ENCODE measurements at places on chromosomes 1 and 21.

DNA sequence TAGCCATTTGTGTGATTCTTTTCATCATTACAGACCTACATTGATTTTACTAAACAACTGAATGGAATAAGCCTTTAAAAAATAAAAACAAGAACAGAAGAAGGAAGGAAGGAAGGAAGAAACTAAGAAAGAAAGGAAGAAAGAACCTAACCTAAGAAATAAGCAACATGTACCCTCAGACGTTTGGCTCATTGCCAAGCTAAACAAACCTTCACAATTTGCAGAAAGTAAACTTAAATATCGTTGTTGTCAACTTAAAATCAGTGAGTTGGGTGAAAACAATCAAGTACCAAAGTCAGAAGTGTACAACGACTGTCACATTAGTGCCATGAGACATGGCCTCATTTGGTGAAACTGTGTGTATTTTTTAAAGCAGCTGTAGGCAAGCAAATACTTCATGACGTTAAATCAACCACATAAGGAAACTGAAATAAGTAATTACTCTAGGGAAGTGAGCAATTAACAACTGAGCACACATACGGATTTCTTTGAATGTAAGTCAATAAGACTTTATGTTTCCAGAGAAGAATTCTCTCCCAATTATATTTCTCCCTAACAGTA lies 313.1 kb upstream of the TMPRSS15 start:
- DNase-seq = no peak

DNA sequence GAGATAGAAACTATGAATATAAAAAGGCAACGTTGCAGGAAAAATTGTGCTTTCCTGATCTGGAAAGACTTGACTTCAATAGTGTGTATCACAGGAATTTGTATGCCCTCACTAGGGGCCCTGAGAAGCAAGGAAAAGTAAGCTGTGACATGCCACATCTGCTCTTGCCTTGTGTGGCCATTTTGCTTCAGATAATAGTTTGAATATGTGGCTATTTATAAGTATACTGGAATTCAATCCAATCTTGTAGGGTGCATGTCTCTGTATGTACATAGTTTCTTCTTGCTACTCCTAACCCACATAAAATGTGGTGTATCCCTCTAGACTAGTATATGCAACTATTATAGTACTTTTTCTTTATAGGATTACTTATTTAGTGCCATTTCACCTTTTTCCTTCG lies 31.1 kb upstream of the SCYL3 start:
- no peak for DNase-seq

- no peak for DNase-seq
These were observed 51.5 kb downstream of the SYT14 start for GRCh38 chr1:209989525-209989924.

DNA sequence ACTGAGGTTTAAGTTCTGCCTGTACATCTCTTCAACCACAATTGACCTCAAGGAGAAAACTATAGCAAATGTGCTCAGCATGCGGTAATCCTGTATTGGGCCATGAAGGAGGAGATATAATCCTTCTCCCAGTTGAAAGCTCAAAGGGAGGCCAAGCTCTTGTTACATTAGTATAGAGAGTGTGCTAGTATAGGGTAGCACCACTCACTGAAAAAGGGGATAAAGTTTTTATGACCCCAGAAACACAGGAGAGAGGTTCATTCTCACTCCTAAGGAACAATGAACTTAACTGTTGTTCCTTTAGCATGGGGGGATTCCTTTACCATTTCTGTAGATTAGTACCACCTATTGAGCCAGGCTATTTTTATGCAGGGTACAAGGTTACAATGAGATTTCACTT lies 267.7 kb downstream of the LRRIQ3 start:
- no peak for DNase-seq

DNA sequence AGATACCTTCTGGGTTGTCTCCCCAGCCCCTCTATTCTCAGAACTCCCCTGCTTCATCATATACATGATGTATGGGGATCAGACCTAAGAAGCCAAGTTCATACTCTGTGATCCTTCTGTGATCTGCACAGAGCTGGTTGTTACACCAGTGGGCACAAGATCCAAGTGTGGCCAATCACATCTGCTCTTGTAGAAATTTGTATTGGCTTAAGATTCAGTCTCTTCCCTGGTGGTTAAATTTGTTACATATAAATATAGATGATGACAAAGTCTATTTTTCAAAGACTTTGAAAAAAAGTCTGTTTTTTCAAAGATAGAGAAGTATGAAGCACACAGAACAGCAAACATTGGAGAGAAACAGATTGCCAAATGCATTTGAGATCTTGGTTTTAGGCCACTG lies 135.8 kb upstream of the FGGY start:
- no peak for DNase-seq

DNA sequence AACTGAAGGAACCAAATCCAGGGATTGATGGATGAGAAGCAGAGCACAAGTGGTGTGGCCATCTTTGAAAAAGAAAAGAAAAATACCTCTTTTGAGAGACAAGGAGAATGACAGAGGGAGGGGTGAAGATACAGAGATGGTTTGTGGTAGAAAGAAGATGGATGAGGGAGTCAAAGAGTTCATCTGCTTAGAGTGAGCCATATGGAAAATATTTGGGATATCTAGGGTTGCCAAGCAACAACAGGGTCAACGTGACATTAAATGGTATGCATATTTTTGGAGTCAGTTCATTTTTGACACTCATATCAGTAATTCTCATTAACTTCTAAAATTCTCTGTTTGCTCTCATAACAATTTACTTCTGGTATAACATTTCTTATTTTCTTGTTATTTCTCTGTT lies 50.7 kb downstream of the MACF1 start:
- DNase-seq = no peak

GRCh38 chr1:118243269-118243668 lies 58.2 kb upstream of the SPAG17 start:
- no peak for DNase-seq

- DNase-seq = no peak
These were observed 55.9 kb upstream of the SAMD13 start for GRCh38 chr1:84245563-84245962.

- DNase-seq = no peak
These were observed 31.6 kb downstream of the AGT start for GRCh38 chr1:230682274-230682673.

- DNase-seq = no peak
These were observed 221.2 kb downstream of the TTLL7 start for GRCh38 chr1:83777758-83778101.

DNA sequence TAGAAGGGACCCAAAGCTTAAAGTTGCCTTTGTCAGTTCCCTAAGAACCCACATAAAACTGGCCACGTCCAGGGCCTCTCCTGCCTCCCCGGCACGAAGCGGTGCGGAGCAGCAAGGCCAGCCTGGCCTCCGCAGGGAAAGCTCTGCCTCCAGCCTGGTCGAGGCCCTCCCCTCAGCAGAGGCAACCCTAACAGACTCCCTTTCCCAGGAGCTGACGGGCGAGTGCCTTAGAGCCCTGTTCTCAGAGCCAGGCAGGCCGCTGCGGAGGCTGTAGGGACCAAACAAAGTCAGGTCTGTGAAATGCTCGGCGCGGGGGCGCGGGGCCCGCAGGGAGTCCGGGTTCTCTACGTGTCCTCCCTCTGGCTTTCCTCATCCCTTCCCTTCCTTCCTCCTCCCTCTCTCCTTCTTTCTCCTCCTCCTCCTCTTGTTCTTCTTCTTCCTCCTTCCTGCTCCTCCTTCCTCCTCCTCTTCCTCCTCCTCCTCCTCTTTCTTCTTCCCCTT lies 40.7 kb downstream of the RIPK4 start:
- DNase-seq = no peak

DNA sequence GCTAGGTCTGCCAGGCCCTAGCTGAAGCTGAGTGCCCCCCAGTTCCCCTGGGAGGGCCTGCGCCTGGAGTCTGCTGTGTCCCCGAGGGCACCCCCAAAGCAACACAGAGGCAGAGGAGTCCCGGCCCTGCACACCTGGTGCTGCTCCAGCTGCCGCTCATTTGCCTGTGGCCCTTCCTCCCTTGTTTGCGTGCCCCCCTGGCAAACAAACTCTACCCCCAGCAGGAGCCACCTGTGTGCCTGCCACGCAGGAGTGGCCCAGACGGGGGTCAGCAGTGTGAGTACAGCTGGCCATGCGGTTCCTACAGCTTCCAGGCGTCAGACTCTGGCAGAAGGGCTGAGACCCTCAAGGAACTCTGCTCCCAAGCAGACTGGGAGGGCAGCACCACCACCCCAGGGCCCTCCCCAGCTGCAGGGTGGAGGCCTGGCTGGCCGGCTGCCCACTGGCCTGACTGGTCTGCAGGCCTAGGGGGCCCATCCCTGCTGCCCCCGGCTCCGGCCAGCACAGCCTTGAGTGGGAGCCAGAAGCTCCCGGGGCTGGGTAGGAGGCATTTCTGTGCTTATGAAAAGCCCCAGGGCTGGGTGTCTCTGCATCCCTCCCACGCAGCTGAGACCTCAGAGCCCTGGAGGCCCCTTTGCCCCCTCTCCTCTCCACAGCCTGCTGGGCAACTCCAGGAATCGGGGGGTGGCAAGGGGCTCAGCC lies 563 bp upstream of the TAS1R3 start:
- DNase-seq = no peak

DNA sequence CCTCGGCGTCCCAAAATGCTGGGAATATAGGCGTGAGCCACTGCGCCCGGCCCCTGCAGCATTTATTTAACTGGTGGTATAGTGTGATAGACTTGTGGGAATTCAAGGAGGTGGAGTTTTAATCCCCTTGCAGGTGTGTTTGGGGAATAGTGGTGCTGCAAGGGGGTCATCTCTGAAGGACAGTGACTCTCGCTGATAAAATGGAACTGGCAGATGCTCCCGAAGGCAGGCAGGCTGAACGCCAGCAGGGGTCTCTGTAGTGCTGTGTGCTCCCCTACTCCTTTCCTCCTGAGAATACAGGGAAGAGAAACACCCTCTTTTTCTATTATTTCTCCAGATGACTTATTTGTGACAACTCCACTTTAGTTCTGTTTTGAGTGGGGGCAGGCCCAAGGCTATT lies 4.0 kb downstream of the OSCP1 start:
- no peak for DNase-seq

- DNase-seq = no peak
These were observed 70.2 kb downstream of the EVA1C start for GRCh38 chr21:32482565-32483292.

GRCh38 chr1:23984417-23985186 lies 4.5 kb upstream of the SRSF10 start:
- DNase-seq = no peak

- DNase-seq = no peak
These were observed 15.6 kb downstream of the RHBG start for GRCh38 chr1:156384658-156385057.

DNA sequence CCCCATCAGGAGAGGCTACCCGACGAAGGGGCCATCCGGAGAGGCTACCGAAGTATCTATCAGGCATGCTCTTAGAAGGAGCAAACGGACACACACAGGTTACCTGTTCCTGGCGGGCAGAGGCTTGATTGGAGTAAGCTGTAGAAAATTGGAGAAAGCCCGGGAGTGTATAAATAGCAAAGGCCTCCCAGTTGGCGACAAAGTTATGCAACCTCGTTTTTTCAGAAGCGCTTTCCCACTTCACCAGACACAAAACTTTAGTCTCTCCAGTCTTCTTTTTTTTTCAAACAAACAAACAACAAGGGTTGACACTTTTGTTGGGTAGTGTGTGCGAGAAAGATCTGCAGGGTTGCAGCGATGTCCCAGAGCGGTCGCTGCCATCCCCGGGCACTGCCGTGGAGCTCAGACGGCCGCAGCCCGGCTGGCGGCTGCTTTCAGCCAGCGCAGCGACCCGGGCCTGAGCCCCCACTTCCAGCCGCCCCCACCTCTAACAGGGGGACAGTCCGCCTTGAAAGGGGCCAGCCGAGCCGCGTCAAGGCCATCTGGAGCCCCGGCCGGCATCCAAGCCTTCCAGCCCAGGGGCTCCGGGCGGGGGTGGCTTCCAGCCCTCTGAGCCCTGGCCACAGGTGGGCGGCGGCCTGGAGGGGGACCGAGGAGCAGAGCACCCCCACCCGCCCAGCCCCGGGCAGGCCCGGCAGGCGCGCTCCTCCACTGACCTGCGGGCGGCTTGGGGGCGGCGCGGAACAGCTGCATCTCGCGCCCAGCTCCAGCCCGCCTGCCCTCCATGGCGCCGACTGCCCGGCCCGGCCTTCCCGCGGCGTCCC lies 616 bp downstream of the MCOLN3 start:
- no peak for DNase-seq
